Spinal cord (tissue), 10 donors: ENCODE measurements at places on chromosomes 3 and 15.

- no peaks in the 10 kb centered on the region for H3K27me3 ChIP-seq
- H3K36me3 ChIP-seq, result no peaks in the 10 kb centered on the region
- H3K4me3 ChIP-seq, result no peak overlapping the region
- no peaks in the 10 kb centered on the region for H3K4me1 ChIP-seq
- H3K27ac ChIP-seq, result no peak overlapping the region
- no peak for DNase-seq
These were observed 45.2 kb upstream of the LMCD1 start for GRCh38 chr3:8456412-8456811.

GRCh38 chr15:101045835-101046691 is 126.9 kb downstream of the LRRK1 start:
- H3K27me3 ChIP-seq, result no peaks in the 10 kb centered on the region
- H3K27ac ChIP-seq, result peak overlapping the region; percentile 42
- no peak for DNase-seq
- H3K36me3 ChIP-seq, result peaks cover 6% of the 10 kb centered on the region
- H3K4me1 ChIP-seq, result peaks cover 50% of the 10 kb centered on the region
- no peak overlapping the region for H3K4me3 ChIP-seq

DNA sequence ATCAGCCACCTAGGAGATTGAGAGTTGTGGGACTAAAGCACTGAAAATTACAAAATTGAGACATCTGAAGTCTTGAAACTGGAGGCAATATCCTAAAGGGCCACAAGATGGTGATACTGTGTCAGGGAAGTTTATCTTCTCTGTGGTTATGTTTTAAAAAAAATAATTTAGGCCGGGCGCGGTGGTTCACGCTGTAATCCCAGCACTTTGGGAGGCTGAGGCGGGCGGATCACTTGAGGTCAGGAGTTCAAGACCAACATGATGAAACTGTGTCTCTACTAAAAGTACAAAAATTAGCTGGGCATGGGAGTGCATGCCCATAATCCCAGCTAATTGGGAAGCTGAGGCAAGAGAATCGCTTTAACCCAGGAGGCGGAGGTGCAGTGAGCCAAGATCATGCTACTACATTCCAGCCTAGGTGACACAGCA is 17.9 kb upstream of the NIT2 start:
- peak; percentile 23 for DNase-seq
- no peaks in the 10 kb centered on the region for H3K4me1 ChIP-seq

DNA sequence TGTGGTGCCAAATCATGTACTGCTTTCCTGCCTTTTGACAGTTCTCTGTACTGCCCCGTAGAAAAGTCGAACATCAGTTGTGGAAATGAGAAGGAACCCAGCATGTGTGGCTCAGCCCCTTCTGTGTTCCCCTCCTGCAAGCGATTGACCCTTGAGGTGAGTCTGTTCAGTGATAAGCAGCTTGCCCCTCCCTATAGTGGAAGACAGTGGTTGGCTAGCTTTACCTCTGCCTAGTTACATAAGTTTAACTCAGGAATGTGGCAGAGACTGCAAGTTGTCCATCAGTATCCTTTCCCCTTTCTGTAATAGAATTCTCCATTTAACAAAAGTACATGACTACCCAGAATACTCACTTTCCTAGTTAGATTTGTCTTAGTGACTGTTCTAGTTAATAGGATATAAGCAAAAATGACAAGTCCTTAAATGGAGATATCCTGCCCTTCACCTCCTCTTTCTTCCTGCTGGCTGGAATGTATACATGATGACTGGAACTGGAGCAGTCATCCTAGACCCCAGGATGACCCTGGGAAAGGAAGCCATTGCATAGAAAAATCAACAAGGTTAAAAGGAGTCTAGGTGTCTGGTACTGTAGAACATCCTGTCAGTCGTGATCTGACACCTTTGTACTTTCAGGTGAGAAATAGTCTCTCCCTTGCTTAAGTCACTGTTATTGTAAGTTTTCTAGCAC is 10.6 kb downstream of the SETMAR start:
- H3K27me3 ChIP-seq, result no peaks in the 10 kb centered on the region
- no peaks in the 10 kb centered on the region for H3K4me1 ChIP-seq
- no peak overlapping the region for H3K4me3 ChIP-seq
- no peak for DNase-seq
- H3K27ac ChIP-seq, result no peak overlapping the region

DNA sequence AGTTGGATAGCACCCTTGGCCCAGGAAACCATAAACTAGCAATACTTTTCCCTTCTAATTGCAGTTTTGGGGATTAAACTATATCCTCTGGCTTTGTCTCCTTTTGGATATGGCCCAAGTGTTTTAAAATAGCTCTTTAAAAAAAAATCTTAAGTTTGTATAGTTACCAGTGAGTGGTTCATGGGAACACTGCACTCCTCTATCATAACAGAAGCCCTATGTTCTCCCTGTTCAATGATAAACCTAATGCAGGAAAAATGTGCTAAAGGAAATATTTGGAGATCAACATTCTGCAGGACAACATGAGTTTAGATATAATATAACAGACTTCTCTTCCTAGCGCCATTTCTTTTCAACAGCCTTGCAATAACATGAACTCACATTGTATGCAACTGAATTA is 13.1 kb downstream of the MRPL47 start:
- no peaks in the 10 kb centered on the region for H3K27me3 ChIP-seq
- no peaks in the 10 kb centered on the region for H3K4me1 ChIP-seq

- H3K4me3 ChIP-seq, result no peak overlapping the region
- peaks cover 5% of the 10 kb centered on the region for H3K4me1 ChIP-seq
- DNase-seq, result no peak
These were observed 135.3 kb downstream of the FNDC3B start for GRCh38 chr3:172174513-172175253.

- DNase-seq, result no peak
- H3K27ac ChIP-seq, result no peak overlapping the region
- no peaks in the 10 kb centered on the region for H3K27me3 ChIP-seq
- no peak overlapping the region for H3K4me3 ChIP-seq
These were observed 236.5 kb downstream of the RPLP1 start for GRCh38 chr15:69689133-69689532.

DNA sequence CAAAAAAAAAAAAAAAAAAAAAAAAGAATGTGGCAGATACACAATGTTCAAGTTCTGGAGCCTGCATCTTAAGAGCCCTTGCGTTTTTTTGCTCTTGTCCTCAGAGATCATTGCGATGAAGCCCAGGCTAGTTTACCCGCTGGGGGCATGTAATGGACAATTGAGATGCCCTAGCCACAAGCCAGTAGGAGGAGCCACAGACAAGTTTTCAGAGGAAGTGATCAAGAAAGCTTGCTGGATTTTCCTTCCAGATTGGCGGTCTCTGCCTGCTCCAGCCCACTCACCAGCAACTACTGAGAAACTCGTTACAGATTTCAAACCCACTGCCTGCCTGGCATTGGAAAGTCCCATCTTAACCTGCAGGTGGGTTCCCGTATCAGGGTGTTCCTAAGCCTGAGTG is 192.1 kb upstream of the EOMES start:
- no peaks in the 10 kb centered on the region for H3K36me3 ChIP-seq
- no peak overlapping the region for H3K27ac ChIP-seq
- no peaks in the 10 kb centered on the region for H3K4me1 ChIP-seq
- no peak for DNase-seq

GRCh38 chr3:14531856-14532395 is 8.2 kb downstream of the GRIP2 start:
- H3K4me3 ChIP-seq, result no peak overlapping the region
- DNase-seq, result no peak
- peaks cover 48% of the 10 kb centered on the region for H3K4me1 ChIP-seq
- H3K36me3 ChIP-seq, result peaks cover 2% of the 10 kb centered on the region

GRCh38 chr3:171481011-171481410 is 20.8 kb upstream of the TNIK start:
- no peak overlapping the region for H3K4me3 ChIP-seq
- no peak for DNase-seq
- H3K27ac ChIP-seq, result no peak overlapping the region
- H3K36me3 ChIP-seq, result no peaks in the 10 kb centered on the region

DNA sequence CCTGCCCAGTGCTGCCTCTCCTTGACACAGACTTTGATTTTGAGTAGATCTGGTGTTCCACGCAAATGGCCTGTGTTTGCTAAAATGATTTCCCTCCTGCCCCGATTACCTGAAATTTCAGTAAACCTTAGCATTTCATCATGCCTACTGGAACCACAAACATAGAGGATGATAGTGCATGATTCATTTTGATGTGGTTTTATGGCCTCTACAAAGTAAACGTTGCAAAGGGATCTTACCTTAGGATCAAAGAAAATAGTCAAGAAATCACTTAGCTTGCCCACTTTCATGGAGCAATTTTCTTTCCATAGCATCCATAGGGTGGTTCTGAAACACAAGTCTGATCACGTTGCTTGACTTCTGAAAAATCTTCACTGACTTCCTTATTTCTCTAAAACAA is 524.6 kb upstream of the ATP11B start:
- H3K4me1 ChIP-seq, result no peaks in the 10 kb centered on the region
- H3K36me3 ChIP-seq, result no peaks in the 10 kb centered on the region
- H3K27ac ChIP-seq, result no peak overlapping the region
- H3K27me3 ChIP-seq, result no peaks in the 10 kb centered on the region

DNA sequence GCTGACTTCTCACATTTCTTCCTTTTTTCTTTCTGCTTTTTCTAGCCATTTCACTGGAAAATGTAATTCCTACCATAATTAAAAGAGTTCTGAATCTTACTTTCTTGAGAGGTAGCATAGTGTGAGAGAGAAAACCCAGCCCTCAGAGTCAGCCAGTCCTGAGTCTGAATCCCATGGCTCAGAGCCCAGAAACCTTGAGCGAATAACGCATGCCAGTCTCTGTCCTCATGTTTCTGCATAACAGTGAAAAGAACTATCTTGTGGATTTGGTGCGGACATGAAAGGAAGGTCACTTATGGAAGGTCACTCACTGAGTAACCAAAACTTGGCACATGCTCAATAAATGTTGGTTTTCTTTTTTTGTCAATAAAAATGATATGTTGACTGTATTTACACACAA is 29.3 kb upstream of the SLCO3A1 start:
- H3K4me3 ChIP-seq, result no peak overlapping the region
- H3K27me3 ChIP-seq, result no peaks in the 10 kb centered on the region
- DNase-seq, result peak; percentile 43
- H3K27ac ChIP-seq, result no peak overlapping the region
- no peaks in the 10 kb centered on the region for H3K36me3 ChIP-seq

DNA sequence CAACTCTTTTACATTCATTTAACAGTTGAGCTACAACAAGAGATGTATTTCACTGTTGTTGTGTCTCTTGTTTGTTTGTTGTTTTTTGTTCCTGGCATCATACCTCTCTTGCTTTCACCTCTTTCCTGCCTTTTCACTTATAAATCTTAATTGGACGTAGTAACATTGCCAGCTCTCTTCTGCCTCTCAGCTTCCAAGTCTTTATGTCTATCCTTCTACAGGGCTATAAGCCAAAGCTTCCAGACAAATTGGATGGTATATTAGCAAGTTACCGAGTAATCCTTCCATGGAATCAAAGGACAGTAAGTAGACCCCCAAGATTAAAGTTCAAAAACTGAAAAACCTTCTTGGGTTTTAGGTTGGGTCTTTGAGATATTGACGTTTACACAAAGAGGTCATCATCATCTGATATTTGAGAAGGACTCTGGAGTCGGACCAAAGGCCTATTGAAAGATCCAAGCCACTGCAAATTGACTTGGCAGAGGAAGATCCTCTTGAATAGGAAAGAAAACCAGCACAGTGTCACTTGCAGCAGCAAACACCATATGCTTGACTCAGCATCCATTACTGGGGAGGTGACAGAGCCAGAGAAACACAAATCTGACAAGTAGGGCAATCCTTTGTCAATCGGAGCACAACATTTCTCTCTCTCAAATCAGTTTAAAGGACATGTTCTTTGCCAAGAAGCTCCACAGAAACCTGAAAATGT is 648.5 kb upstream of the NR2F2 start:
- H3K27me3 ChIP-seq, result no peaks in the 10 kb centered on the region
- DNase-seq, result no peak
- no peaks in the 10 kb centered on the region for H3K4me1 ChIP-seq

GRCh38 chr3:126867863-126868200 is 115.1 kb upstream of the PLXNA1 start:
- peaks cover 23% of the 10 kb centered on the region for H3K36me3 ChIP-seq
- DNase-seq, result no peak
- H3K4me1 ChIP-seq, result peaks cover 6% of the 10 kb centered on the region
- no peaks in the 10 kb centered on the region for H3K27me3 ChIP-seq
- no peak overlapping the region for H3K27ac ChIP-seq

DNA sequence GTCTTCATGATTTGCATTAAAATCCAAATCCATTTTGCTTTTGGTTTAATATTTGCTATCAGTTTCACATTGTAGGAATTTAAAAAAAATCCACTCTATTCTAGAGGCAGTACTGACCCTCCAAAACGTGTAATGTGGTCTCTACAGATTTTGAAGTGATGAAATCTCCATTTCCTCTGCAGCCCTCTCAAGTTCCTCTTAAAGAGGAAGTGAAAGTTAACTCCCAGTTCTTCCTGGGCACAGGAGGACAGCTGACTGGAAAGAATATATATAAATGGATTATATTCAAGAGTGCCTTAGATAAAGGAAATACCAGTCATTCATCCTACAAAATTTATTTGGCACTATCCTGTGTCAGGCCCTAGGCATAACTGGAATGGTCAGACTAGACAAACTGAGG is 83.5 kb upstream of the PLCL2 start:
- no peak overlapping the region for H3K4me3 ChIP-seq
- no peaks in the 10 kb centered on the region for H3K27me3 ChIP-seq
- no peaks in the 10 kb centered on the region for H3K36me3 ChIP-seq
- no peak overlapping the region for H3K27ac ChIP-seq

DNA sequence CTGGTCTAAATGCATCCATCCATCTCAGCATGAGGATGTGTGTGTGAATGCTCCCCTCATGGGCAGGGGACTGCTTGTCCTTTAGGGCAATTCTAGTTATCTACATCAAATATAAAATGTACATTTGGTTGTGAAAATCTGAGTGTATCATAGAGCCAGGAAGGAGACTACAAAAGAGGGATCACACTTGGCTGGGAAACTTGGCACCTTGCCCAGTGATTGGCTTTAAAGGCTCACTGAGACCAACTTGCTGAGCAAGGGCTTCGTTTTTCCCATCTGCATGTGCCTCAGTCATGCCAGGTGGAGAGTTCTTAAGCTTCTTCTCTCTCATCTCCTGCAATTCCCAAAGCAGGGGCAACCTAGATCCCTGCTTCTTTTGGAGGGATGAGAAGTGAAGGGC is 5.2 kb downstream of the CAPN3 start:
- H3K4me1 ChIP-seq, result peaks cover 5% of the 10 kb centered on the region
- H3K27me3 ChIP-seq, result no peaks in the 10 kb centered on the region
- no peak overlapping the region for H3K4me3 ChIP-seq
- DNase-seq, result peak; percentile 32

- H3K4me1 ChIP-seq, result no peaks in the 10 kb centered on the region
- no peak for DNase-seq
- H3K36me3 ChIP-seq, result no peaks in the 10 kb centered on the region
- no peak overlapping the region for H3K4me3 ChIP-seq
- H3K27ac ChIP-seq, result no peak overlapping the region
These were observed 177.6 kb downstream of the FHIT start for GRCh38 chr3:61073566-61074165.
